A549 treated with GW870086 at 1 μM for 4 hours (cell line): ENCODE measurements at places on chromosomes 4 and X. TPM values are rescaled to one million over a fixed set of nuclear protein-coding genes. Genes with fewer than 3 reads are reported as not detected.

Gene DSPP
- total RNA-seq: not detected in 5 replicates

Gene SEC24D
- 13.9 to 18.7 TPM (median 15.7 TPM) in 5 replicates for total RNA-seq

Gene PNMA6F
- not detected in 5 replicates for total RNA-seq

Gene MSX1
- 4.8 to 9.4 TPM (median 8.7 TPM) in 5 replicates for total RNA-seq

Gene CNGA1
- not detected in 5 replicates for total RNA-seq

Gene SLC10A4
- 4.5 to 7.6 TPM (median 7.4 TPM) in 5 replicates for total RNA-seq

Gene LONRF3
- 2.8 to 3.6 TPM (median 3.3 TPM) in 5 replicates for total RNA-seq

Gene ITM2A
- 0.21 TPM in 1 of 5 replicates, not detected in the others for total RNA-seq

Gene CXorf66
- total RNA-seq: not detected in 5 replicates

Gene NAA11
- not detected in 5 replicates for total RNA-seq

Gene CFI
- 0.43 to 0.82 TPM (median 0.56 TPM) in 5 replicates for total RNA-seq

Gene SH2D1A
- not detected in 5 replicates for total RNA-seq

Gene PHOX2B
- 0.05 TPM in 1 of 5 replicates, not detected in the others for total RNA-seq

Gene RAB33A
- 0.15 to 0.30 TPM (median 0.20 TPM) in 5 replicates for total RNA-seq

Gene GUF1
- total RNA-seq: 8.4 to 10.9 TPM (median 9.0 TPM) in 5 replicates

Gene HPSE
- total RNA-seq: 1.3 to 1.9 TPM (median 1.5 TPM) in 5 replicates

Gene LRCH2
- total RNA-seq: 0.02 to 0.05 TPM (median 0.03 TPM) in 4 of 5 replicates, not detected in the other

Gene BCORL1
- 4.8 to 10.1 TPM (median 9.5 TPM) in 5 replicates for total RNA-seq

Gene FGFRL1
- total RNA-seq: 15.5 to 22.5 TPM (median 18.9 TPM) in 5 replicates

Gene YTHDC1
- 28.9 to 37.4 TPM (median 35.6 TPM) in 5 replicates for total RNA-seq

Gene PAGE2B
- not detected in 5 replicates for total RNA-seq

Gene CPZ
- 0.17 to 0.25 TPM (median 0.20 TPM) in 4 of 5 replicates, not detected in the other for total RNA-seq

Gene FLNA
- total RNA-seq: 1,320 to 1,681 TPM (median 1,555 TPM) in 5 replicates

Gene PPBP
- 0.38 to 0.45 TPM in 2 of 5 replicates, not detected in the others for total RNA-seq

Gene FAM47A
- not detected in 5 replicates for total RNA-seq
